Right lung (tissue), 10 donors: ENCODE measurements at places on chromosomes 6 and 20. TPM values are rescaled to one million over a fixed set of nuclear protein-coding genes. Genes with fewer than 3 reads are reported as not detected.
A peak's percentile ranks its signal among the peaks of the same experiment; 100 is the strongest.

ABHD16B gene
- not detected for polyA plus RNA-seq

RAB23 gene
- 31.7 TPM for polyA plus RNA-seq

EBF4 gene
- polyA plus RNA-seq, result 32.9 TPM

ZSCAN23 gene
- polyA plus RNA-seq, result 19.3 TPM

DEFB132 gene
- not detected for polyA plus RNA-seq

ENPP5 gene
- polyA plus RNA-seq, result 6.6 TPM

- peak; percentile 52 for DNase-seq
These were observed 73.9 kb downstream of the PLG start for GRCh38 chr6:160775792-160776580.

DNA sequence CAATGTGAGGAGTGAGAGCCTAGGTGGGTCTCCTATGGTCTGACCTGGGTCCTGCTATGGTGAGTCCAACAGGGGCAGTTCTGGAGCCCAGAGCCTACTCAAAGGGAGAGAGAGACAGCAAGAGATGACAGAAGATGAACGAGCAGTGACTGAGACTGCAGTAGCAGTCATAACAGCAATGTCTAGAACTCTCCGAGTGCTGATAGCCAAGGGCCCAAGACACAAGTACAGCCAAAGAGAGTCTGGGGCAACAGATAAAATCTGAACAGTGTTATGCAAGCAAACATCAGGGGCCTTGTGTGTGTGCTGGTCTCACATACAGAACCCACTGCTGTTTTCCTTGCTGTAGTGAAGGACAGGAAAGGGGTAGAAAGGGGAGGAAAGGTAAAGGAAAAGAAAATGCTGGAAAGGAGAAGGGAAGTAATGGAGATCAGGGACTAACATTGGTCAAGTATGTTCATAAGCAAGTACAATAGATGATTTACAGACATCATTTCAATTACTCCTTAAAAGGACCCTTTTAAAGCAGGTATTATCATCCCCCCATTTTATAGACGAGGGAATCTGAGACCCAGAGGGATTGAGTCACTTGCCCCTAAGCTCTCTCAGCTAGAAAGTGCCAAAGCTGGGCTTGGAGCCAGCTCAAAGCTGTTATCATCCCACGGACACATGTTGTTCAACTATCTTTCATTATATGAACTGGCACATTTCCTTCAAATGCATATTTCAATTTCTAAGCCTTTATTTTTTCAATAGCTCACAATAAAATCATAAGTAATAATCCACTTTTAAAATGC is 182.3 kb upstream of the RAB32 start:
- no peak for DNase-seq

GRCh38 chr6:168171673-168172353 is 92.8 kb upstream of the FRMD1 start:
- no peak for DNase-seq

DNA sequence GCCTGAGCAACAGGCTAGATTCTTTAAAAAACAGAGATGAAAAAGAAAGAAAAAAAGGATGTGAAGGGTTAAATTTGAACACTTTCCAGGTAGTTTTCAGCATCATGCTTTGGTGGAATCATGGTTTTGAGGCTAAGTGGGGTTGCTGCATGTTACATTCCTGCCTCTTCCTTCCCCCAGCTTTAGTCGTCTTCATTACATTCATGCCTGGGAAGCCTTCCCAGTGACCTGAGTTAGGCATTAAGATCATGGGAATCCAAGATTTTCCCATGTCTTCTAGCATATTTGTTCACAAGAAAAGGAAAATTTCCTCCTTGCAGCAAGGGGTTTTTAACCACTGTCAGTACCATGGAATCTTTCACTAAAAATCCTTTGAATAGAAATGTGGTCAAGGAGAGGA is 12.0 kb downstream of the TPX2 start:
- no peak for DNase-seq

- no peak for DNase-seq
These were observed 69.1 kb downstream of the LCA5 start for GRCh38 chr6:79468116-79468515.

GRCh38 chr6:32868257-32868788 is 14.3 kb downstream of the PSMB9 start:
- DNase-seq, result peak; percentile 79

GRCh38 chr6:38279423-38279822 is 360.3 kb downstream of the BTBD9 start:
- DNase-seq, result no peak

- DNase-seq, result no peak
These were observed 36.4 kb upstream of the MC3R start for GRCh38 chr20:56212091-56212490.

GRCh38 chr20:52494244-52494643 is 302.7 kb upstream of the ZFP64 start:
- DNase-seq, result no peak

GRCh38 chr20:36544134-36545018 is 3.1 kb downstream of the MYL9 start:
- DNase-seq, result no peak

DNA sequence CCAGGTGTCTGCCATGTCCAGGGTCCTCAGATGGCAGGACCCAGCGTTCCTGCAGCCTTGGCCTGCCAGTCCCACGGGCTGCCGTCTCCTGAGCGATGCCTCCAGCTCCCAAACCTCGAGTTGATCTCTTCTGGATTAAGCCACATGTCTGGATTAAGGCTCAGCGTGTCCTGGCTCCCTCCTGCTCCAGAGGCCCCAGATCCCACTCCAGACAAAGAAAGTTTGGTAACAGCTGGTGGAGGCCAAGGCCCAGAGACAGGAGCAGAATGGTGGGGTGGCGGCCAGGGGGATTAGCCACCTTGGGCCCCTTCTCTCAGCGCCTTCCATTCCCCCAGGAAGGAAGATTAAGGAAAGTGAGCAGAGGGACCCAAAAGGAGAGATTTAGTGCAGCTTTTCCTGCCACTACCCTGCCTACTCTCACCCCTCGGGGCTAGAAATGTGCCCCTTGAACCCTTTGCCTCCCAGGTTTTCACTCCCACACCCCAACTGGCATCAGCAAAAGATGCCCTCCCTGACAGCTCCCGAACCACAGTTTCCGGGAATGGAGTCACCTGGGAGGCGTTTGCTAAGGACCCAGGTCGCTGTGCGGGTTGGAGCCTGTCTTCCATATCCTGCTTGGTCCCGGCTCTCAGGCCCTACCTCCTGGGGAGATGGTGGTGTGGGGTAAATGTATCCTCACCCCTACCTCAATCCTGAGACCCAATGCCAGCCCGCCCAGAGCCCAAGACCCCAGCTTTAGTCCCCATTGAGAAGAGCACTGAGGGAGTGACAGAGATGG is 6.9 kb downstream of the SPDEF start:
- no peak for DNase-seq
